ENCODE measurements at places on chromosomes 11 and 22.

DNA sequence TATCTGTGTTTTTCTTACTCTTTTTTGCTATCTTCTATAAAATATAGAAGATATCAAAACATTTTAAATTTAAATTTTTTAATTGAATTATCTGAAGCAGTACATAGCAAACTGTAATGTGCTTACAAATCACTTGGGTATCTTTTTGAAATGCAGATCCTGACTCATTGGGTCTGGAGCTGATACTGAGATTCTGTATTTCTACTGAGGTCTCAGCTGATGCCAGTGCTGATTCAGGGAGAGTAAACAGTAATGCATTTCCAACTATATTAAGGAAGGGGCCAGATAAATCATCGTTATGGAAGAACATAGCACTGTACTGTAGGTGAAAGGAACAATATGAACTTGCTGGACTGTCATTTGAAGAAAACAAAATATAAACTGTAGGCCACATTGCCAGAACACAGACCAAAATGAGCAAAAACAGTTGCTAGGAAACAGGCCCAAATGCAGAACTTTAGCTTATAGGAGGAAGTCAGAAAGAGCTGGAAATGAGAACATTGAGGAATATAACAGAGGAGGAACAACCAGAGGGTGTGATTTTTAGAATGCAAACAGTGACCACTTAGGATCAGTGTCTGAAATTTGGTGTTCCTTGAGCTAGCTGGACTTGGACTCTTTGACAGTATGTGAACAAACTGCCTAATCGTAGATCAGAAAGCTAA lies 3.3 kb downstream of the ARL14EP start:
- no peak for DNase-seq

DNA sequence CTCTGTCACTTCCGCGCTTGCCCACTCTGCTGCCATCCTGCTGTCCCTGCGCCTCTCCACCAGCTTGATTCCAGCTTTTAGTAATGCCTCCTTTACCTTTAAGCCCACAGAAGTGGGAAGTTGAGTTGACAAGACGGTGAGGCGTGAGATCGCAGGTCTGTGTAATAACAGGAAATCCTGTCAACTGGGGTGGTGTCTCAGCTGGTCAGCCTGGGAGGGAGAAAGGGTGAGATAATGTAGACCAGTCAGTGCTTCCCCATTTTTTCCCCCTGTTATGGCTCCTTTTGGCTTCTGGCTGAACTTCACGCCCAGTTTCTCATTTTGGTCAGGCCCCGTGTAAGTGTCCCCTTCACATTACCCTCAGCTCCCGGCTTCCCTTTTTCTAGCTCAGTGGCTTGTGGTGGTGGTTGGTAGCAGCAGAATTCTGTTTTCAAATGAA lies 98.9 kb downstream of the TRAF6 start:
- DNase-seq: no peak

GRCh38 chr11:115751243-115752015 lies 247.2 kb upstream of the CADM1 start:
- no peak for DNase-seq

- DNase-seq: no peak
These were observed 27.6 kb upstream of the MGAT3 start for GRCh38 chr22:39429186-39429585.

DNA sequence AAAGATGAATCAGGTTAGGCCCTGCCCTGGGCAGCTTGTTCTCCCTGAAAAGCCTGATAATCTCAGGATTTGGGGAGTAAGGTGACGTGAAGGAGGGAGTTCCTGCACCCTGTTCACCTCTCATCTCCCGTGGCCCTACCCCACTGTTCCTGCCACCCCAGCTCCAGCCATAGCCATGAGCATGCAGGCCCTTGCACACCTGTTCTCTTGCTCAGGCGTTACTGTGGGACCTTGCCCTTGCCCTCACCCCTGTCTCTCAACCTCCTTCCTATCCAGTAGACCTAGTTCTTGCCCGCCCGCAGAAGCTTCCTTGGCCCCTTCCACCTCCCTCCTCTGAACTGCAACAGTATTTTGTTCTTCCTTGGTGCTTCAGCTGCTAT lies 15.0 kb downstream of the TSKU start:
- no peak for DNase-seq

- no peak for DNase-seq
These were observed 91.3 kb upstream of the KCNQ1OT1 start for GRCh38 chr11:2791139-2791520.

- peak; percentile 13 for DNase-seq
These were observed 98.0 kb upstream of the ASPHD2 start for GRCh38 chr22:26330971-26331625.

DNA sequence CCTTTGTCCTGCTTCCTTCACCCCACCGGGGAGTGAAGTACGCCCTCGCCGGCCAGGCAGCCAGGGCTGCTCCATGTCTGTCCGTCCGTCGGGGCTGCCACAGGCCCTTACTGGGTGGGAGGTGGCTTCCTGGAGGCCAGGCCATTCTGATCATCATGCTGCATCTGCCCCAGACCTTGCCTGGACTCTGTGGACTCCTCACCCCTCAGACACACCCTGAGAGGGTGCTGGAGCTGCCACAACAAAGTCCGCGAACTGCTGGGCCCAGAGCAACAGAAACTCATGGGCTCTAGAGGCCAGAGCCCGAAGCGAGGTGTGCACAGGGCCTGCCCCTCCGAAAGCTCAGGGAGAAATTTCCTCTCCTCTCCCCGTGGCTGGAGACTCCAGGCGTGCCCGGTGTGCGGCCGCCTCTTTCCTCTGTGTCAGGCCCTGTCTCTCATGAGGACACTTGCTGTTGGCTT lies 124.2 kb downstream of the KCNQ1OT1 start:
- no peak for DNase-seq

DNA sequence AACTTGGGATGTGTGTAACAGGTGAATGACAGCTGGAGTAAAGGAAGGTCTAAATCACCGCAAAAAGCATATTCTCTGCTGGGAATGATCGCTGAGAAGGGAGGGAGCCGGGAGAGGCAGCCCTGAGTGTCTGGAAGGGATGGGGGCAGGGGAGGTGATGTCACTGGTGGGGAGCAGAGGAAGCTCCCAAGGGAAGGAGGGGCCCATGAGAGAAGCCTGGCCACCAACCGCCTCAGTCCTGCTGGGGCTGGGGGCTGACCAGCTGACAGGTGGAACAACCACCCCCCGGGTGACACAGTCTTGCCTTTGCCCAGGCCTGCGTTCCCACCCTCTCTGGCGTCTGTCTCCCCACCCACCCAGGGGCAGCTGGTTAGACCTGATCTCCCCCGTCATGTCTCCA lies 6.0 kb upstream of the FLRT1 start:
- DNase-seq: no peak

DNA sequence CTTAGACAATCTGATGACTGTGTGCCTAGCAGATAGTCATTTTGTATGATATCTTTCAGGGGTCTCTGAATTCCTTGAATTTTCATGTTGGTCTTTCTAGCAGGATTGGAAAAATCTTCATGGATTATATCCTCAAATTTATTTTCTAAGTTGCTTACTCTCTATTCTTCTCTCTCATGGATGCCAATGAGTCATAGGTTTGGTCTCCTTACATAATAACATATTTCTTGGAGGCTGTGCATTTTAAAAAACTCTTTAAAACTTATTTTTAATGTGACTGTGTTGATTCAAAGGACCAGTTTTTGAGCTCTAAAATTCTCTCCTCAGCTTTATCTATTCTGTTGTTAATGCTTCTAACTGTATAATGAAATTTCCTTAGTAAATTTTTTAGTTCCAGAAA lies 198.7 kb downstream of the AASDHPPT start:
- no peak for DNase-seq

- DNase-seq: no peak
These were observed 16.0 kb downstream of the SLC35F2 start for GRCh38 chr11:107842412-107843100.

DNA sequence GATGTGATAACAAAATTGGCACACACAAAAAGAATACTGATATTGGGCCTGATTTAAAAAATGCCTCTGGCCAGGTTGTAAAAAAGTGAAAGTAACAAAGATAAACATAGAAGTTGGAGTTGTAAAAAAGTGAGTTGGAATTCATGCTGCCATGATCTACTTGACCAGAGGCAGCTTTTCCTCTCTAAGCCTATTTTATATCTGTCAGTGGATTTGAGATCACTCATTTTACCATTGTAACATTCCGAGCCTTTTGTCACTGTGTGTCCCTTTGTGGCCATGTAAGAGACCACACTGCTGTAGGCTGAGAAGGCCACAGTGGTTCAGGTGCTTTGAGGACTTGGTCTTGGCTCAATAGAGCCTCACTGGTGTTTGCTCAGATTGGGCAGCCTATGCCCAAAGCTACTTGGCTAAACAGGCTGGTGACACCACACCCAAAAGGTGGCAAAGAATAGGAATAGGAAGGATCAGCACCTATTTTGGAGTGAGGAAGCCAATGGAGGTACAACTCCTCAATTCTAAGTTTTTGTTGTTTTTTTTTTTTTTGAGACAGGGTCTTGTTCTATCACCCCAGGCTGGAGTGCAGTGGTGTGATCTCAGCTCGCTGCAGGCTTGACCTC lies 7.1 kb downstream of the FEN1 start:
- DNase-seq: no peak

- DNase-seq: no peak
These were observed 557 bp downstream of the MOV10L1 start for GRCh38 chr22:50090412-50090714.

DNA sequence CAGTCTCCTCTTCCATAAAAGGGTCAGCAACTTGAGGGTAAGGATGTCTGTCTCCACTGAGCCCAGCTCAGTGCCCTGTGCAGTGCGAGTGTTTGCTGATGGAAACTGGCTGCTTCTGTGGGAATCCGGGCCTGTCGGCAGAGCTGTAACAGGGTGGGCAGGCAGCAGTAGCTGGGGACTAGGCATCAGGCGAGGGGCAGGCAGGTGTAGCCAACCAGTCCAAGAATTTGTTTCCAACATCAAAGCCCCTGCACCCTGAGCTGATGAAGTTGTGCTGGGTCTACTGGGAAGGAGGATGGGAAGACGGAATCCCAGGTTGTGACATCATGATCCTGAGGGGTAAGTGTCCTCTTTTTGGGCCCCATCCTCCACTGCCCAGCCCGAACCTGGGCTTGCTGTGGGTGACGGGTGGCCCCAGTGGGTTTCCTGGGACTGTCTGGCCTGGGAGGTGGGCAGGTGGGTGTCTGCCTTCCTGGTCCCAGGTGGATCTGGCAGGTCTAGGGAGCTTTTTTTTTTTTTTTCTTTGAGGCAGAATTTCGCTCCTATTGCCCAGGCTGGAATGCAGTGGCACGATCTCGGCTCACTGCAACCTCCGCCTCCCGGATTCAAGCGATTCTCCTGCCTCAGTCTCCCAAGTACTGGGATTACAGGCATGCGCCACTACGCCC lies 11.0 kb downstream of the SLC29A2 start:
- DNase-seq: no peak

DNA sequence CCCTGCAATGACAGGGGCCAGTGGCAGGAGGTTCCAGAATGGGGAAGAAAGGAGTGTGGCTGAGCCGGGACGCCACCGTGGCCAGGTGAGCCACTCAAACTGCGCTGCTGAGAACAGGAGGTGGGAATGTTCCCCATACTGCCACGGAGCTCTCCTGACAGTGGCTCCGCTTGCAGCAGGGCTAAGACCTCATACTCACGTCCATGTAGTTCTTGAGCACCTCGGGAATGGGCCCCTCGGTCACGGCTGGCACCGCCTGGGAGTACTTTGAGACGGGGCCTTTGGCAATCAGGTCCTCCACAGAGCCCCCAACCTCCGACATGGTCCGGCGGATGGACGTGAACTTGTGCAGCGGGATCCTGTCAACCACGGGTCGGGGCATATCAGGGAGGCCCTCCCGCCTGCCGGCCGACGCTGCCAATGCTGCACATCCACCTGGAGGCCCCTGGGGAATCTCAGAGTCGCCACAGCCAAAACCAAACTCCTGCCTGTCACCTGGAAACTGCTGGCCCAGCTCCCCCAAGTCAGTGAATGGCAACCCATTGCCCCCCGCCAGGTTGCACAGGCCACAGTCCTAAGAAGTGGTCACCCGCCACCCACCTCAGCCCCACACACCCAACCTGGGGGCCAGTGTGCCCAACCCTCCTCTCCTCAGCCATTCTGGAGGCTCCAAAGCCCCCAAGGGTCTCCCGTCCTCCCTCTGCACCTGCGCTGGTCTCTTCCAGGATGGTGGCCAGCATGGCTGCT lies 2.4 kb downstream of the CTSD start:
- no peak for DNase-seq

DNA sequence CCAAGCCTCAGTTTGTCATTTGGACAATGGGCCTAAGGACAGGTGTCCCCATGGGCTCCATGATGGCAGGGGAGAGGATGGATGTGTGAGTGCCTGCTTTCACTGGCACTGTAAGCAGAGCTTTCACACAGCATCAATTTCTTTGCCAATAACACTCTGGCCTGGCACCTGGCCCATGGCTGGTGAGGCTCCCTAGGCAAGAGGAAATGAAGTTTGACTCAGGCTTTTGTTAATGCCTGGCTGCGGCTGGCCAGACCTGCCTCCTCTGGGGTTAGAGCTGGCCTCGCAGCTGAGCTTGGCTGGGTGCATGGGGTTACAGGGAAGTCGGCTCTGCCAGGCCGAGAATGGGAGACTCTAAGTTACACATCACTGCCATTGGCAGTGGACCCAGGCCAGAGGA lies 30.0 kb upstream of the SEZ6L start:
- DNase-seq: no peak

GRCh38 chr22:27636716-27637508 lies 164.6 kb downstream of the MN1 start:
- no peak for DNase-seq

DNA sequence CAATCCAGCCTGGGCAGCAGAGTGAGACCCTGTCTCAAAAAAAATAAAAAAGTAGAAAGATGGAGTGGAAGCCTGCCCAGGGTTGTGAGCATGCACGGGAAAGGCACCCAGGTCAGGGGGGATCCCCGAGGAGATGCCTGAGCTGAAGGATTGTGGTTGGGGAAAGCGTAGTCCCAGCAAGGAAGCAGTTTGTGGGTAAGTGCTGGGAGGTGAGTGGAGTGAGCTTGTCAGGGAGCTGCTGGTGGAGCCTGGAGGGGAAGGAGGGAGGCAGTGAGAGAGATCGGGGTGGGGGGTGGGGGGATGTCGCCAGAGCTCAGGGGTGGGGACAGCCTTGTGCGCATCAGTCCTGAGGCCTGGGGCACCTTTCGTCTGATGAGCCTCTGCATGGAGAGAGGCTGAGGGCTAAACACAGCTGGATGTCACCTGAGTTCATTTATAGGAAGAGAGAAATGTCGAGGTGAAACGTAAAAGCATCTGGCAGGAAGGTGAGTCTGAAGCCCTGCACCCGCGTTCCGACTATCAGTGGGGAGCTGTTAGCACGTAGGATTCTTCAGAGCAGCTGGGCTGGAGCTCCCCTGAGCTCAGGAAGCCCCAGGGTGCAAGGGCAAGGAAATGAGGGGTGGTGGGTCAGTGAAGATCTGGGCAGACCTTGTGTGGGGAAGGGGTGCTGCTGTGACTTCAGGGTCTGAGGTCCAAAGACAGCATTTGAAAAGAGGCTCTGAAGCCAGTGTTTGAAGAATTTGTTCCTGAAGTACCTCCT lies 10.2 kb downstream of the TMEM121B start:
- DNase-seq: no peak

GRCh38 chr11:120573756-120574354 lies 62.3 kb downstream of the GRIK4 start:
- DNase-seq: no peak
